ENCODE measurements at places on chromosomes 2 and 18.

- no peak for DNase-seq
Measured at GRCh38 chr18:70261141-70261788, 27.6 kb upstream of the SOCS6 start.

DNA sequence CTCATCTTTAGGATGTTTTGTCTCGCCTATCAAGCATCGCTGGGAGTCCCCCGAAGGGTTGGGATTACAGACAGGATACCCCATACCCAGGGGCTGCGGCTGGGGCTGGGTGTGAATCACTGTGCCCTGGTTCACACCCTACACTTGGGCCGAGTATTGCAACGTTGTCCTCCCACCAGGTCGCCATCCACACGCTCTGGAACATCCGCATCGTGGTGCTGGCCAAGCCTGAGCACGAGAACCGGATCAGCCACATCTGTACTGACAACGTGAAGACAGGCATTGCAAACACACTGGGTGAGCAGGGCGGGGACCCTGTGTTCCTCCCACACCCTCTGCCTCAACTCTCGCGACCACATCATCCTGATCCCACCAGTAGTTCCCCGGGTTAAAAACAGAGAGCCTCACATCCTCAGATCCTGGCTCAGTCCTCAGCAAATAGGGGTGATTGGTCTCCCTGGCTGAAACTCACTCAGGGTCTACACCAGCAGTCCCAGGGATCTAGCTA, 87.3 kb upstream of the ATG16L1 start:
- no peak for DNase-seq

DNA sequence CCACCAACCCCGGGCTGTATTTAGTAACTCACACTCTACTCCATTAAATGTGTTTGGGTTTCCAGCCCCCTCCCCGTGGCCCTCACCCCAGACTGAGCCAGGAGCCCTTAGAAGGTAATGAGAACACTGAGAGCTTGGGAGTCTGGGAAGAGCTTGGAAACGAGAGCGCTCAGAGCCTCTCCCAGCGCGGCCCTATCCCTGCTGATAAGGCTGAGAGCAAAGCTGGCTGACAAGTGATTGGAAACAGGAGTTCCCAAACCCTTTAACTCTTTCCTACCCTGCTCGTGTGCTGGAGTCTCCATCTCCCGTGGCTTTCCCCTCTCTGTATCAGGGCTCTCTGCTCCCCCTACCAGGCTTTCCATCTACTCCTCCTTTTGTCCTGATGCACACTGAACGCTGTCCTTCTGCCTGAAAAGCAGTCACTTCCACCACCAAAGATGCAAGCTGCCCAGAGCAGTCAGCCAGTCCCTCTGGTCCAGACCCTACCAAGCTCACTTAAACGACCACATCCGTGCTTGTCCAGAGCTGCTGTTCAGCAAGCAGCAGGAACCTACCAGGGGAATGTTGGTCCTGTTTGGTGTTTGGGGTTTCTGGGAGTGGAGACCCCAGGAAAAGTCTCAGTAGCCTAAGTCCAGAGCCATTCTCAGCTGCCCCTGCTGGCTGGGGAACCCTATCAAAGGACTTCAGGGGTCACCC, 100.0 kb upstream of the PKDCC start:
- no peak for DNase-seq

DNA sequence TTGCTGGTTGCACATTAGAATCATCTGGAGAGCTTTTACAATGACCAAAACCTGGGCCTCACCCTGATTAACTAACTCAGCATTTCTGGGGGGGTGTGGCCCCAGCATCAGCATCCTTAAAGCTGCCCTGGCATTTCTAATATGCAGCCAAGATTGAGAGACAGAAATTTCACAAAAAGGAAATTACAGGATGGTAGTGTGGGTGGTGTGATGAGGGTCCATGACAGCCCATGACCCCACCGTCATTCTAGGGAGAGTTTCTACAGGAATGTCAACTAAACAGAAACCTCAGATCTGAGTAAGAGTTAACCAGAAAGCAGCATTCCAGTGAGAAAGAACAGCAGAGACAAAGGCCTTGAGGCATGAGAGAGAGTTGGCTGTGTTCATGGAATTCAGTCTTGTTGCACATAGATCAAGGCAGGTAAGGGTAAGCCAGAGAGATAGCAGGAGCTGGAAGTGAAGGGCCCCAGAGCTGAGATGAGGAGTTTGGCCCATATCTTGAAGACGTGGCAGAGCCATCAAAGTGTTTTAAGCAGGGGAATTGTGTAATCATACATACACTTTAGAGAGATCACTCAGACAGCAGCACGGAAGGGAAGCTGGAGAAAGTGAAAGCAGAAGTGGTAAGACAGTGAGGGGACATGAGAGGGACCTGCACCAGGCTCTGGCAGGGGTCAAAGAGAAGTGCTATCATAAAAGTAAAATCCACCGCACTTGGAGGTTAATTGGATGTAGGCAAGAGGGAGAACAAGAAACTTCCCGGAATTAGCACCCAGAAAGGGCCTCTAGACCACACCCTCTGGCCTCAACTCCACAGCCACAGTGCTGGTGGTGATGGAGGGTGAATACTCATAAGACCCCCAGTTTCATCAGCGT, 7.8 kb upstream of the TRABD2A start:
- DNase-seq: peak; percentile 81

GRCh38 chr2:127165539-127165935, 54.6 kb downstream of the CYP27C1 start:
- no peak for DNase-seq

GRCh38 chr2:83826577-83826976, 632.5 kb downstream of the SUCLG1 start:
- DNase-seq: no peak

DNA sequence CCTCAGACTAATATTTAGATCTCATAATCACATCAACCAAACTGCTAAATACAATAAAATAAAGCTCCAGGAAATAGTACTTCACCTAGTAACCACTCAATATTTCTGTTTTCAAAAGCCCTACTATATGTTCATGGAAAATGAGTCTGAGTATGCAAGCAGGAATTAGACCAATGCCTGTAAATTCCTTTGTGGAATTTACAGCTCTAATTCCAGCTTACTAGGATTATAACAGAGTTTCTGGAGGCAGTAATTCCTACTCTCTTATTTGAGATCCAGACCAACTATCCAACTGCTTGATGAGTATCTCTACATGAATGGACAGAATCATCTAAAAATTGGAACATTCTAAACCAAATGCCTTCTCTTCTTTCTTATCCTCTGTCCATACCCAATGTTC, 11.6 kb downstream of the CDKL4 start:
- DNase-seq: no peak

DNA sequence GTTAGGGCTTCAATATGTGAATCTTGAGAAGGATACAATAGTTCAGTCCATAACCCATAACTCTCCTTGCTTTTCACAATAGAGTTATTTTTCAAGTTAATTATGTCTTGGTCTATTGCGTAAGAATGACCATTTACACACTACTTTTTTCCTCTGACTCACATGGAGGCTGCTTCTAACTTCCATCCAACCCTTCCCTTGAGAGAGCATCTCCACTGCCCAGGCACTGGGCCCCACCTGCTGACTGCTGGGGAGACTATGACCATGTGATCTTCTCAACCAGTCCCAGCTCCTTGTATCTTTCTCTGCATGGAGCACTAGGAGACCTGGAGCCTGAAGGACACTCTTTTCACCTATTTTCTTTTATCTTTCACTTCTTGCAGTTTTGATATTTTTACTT, 251.5 kb downstream of the GPD2 start:
- DNase-seq: no peak

DNA sequence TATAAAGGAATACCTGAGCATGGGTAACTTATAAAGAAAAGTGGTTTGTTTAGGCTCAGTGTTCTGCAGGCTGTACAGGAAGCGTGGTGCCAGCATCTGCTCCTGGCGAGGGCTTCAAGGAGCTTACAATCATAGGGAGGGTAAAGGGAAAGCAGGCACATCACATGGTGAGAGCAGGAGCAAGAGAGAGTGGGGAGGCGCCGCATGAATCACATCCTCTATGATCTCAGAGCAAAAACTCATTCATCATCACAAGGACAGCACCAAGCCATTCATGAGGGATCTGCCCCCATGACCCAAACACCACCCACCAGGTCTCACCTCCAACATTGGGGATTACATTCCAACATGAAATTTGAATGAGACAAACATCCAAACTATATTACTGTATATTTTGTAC, 32.5 kb downstream of the R3HDM1 start:
- DNase-seq: no peak

- no peak for DNase-seq
Measured at GRCh38 chr2:127358044-127358443, 29.7 kb downstream of the MAP3K2 start.

GRCh38 chr2:47767497-47767844, 15.5 kb upstream of the MSH6 start:
- no peak for DNase-seq

- peak; percentile 23 for DNase-seq
Measured at GRCh38 chr2:75403991-75404428, 156.7 kb downstream of the EVA1A start.

DNA sequence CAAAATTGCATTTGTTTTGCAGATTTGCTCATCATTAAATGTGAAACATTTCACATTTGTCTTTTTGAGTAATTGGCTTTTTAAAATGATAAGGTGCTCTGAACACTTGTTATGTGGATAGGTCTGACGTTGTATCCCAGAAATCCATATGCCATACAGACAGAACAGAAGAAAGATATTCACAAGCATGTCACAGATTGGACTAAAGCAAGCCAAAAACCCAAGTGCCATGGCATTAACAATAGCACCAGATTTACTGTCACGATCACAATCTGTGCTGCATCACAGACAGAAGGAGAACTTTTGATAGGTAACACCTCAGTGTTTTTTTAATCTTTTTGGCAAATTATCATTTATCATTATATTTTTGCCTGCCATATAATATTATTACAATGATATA, 272.6 kb downstream of the ARHGAP15 start:
- no peak for DNase-seq

DNA sequence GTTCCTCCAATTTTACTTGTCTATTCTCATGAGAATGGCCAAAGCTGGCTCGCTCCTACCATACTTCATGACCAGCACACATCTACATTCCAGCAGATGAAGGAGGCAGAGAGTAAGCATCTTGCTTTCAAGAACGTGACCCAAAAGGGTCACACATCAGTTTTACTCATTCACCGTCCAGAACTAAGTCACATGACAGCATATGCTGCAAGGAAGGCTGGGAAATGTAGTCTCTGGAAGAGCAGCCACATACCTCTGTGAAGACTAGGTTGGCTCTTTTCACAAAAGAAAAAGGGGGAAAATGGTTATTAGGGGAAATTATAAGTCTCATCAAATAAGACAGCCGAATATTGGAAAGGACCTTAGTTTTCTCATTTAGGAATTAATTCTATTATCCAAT, 835.3 kb downstream of the EPHA4 start:
- DNase-seq: no peak

GRCh38 chr2:155026651-155027174, 328.2 kb downstream of the KCNJ3 start:
- no peak for DNase-seq

- no peak for DNase-seq
Measured at GRCh38 chr2:241771286-241772062, 5.1 kb upstream of the GAL3ST2 start.

DNA sequence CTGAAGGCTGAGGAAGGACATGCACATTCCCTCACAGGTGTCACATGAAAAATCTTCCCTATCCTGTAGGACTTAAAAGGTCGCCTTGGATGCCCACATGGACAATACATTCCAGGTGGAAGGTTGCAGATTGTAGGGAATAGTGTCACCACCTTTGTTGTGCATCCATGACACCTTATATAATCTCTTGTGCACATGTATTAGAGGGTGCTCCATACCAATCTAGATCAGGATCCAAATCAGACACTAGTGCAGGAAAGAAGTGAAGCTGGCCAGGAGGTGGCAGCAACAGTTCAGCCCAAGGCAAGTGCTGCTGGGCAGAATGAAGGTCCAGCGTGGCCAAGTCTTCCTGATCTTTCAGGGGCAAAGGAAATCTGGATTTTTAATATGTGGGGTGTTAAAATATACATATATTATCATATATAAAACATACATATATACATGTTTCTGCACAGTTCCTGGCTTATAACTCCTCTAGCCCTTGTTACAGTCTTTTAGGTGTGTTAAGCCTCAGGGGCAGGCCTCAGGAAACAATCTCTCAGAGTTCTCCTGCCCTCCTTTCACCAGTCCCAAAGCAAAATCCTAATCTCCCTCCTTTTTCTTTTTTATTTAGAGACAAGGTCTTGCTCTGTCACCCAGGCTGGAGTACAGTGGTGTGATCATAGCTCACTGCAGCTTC, 16.6 kb downstream of the NIF3L1 start:
- DNase-seq: peak; percentile 69

Data from activated CD8-positive, alpha-beta T cell treated with anti-CD3 and anti-CD28 coated beads, Interleukin-2, amount 10 ng/mL, durations not matched to agents 7 days and 5 days (primary cell).